ENCODE measurements at places on chromosomes 6 and 20.

- DNase-seq = no peak
Observed at GRCh38 chr20:21615617-21616080, 89.8 kb upstream of the PAX1 start.

- no peak for DNase-seq
Observed at GRCh38 chr20:54023406-54023805, 47.0 kb downstream of the BCAS1 start.

DNA sequence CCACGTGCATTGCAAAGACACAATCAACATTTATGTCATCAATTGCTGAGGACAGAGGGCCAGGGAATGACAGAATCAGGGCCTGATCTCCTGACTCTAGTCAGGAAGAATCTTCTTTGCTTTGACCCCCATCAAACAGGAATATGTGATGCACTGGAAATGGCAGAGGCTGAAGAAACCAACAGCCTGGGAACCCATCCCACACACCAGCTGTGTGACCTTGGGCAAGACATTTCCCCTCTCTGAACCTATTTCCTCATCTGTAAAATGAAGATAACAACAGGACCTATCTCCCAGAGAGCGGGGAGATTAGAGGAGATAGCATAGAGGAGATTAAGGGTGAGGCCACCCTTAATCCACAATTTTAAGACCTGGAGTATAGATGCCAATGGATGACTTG is 1.5 kb downstream of the HNF4A start:
- DNase-seq = no peak

GRCh38 chr20:48198929-48199451 is 413.7 kb upstream of the SULF2 start:
- DNase-seq = no peak

DNA sequence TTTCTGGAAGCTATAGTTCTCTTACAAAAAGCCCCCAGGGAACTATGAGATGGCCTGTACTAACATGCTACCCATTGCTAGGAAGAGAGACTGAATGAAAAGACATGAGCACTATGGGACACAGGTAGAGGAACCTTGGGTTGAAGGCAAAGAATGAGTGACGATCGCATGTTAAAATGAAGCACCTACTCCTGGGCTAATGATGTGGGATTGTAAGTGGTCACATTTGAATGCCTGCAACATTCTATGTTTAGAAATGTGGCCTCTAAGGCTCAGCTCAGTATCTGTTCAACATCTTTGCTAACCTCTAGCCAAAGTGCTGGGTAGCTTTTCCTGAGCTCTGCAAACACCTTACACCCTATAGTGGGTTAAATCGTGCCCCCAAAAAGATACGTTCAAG is 5.2 kb upstream of the ZC3H12D start:
- DNase-seq = no peak

DNA sequence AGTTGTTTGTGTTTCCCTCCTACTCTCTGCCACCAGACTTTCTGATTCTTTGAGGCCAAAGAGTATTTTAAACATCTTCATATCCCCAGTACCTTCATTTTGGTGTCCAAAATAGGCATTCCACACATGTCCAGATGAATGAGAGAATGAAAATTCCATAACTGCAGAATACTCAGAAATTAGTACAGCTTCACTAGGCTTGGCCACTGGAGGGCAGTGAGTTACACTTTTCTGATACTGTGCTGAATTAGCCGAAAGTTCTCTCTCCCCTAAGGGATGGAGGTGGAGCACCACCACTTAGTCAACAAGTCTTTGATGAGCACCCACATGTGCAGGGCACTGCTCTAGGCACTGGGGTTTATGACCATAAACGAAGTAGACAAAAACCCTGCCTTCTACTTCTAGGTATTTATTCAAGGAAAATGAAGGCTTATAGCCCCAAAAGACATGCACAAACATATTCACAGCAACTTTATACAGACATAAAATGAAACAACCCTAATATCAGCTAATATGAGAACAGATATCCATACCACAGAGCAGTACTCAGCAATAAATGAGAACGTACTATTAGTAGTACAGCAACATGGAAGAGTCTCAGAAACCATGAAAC is 46.1 kb upstream of the TMEM217 start:
- no peak for DNase-seq

GRCh38 chr6:135260612-135261011 is 79.5 kb downstream of the MYB start:
- no peak for DNase-seq

DNA sequence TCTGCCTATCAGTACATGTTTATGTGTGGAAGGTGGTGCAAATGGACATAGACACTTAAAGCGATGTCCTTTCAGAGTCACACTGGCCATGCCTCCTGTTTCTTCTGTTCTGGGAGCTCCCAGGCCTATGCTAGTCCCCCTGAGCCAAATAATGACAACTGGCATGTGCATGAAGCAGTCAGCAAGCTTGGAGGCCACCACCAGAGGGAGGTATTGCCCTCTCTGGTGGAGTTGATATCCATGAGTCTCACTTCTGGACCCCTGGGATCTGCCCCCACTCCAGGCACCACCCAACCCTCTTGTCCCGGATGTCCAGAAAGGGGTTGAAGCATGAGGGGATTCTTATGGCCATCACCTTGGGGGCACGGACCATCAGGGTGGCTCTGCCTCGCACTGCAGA is 172.2 kb downstream of the AIG1 start:
- no peak for DNase-seq

DNA sequence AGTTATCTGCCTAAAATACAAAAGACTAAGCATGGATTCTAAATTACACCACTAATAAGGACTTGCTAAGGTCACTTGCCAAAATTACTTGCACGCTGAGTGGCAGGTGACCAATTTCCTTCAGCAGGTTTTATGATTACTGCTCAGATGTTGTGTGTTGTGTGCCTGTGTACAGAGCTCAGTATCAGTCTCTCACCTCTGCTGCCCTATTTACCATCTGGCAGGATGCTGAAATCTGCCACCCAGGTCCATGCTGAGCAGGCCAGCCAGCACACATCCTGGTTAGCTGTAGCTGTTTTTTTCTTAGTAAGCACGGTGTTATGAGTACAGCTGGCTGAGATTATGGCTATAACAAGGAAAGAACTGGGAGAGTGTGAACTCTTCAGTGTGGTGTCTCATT is 34.0 kb downstream of the ELOVL4 start:
- no peak for DNase-seq

- DNase-seq = no peak
Observed at GRCh38 chr20:50107086-50107660, 5.8 kb downstream of the UBE2V1 start.

GRCh38 chr6:26158581-26159356 is 71.5 kb downstream of the HFE start:
- DNase-seq = peak; percentile 56

- DNase-seq = no peak
Observed at GRCh38 chr6:152218887-152219286, 411.4 kb downstream of the ESR1 start.

DNA sequence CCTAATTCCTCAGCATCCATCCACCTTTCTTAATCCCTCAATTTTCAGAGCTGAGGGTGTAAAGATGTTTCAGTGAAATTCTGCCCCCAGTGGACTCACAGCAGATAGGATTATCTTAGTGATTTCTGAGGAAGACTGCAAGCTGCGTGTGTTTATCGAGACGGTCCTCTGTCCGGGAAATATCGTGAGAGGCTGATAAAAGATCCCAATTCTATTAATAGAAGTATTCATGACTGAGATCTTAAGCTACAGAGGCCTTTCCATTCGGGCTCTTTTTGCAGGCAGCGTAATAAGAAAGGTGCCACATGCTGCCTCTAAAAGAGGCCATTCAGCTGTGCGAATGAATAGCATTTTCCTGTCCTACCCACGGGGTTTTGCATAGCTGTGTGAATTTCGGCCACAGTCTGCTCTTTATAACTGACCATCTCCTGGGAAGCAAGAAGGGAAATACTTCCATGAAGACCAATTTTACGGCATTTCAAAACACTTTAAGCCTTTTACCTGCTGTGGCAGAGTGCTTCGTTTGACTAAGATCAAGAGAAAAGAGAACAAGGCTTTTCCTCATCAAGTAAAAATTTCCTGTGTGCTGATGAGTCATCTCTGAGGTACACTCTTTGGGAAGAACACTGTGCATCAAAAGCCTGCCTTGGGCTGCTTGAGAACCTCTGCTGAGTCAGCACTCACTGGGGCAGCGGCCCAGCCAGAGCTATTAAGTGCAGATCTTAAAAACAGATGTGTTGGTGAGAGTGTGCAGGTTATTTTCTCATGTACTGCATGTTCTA is 208.8 kb downstream of the ARHGAP18 start:
- no peak for DNase-seq

GRCh38 chr6:165060720-165061119 is 248.7 kb downstream of the C6orf118 start:
- DNase-seq = no peak

- no peak for DNase-seq
Observed at GRCh38 chr6:79640146-79641111, 9.3 kb downstream of the SH3BGRL2 start.

- no peak for DNase-seq
Observed at GRCh38 chr6:7916959-7917358, 6.4 kb upstream of the TXNDC5 start.

GRCh38 chr6:1775441-1775840 is 165.7 kb downstream of the FOXC1 start:
- no peak for DNase-seq

DNA sequence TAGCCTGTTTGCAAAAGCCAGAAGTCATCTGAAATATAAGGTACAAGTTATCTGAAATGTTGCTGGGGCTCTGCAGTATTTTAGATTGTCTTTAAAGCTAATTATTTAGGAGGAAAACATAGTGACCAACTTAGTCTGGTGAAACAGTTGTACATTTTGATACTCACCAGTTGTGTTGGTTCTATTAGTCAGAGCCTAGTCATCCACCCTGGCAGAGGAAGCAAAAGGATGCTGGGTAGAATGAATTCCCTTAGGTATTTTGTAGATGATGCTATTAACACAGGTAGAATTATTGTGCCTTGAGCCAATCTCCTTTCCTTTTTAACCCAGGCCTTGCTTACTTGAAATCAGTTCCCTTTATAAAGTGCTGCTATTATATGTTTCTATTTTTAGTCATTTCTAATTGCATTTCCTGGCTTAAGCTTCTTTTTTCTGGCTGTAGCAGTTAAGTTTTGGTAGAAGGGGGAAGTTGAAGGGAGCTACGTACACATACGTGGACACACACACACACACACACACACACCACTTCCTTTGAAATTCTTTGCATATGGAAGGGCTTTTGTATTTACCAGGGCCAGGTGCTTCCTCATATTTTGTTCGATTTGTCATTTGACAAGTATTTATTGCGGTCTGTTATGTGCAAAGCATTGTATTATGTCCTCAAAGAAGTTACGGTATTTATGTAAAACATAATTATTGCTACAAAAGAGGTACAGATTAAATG is 82.4 kb downstream of the RTN4IP1 start:
- no peak for DNase-seq

- no peak for DNase-seq
Observed at GRCh38 chr6:139533171-139533570, 158.7 kb upstream of the CITED2 start.

GRCh38 chr6:36079601-36080000 is 50.7 kb upstream of the MAPK13 start:
- DNase-seq = no peak

DNA sequence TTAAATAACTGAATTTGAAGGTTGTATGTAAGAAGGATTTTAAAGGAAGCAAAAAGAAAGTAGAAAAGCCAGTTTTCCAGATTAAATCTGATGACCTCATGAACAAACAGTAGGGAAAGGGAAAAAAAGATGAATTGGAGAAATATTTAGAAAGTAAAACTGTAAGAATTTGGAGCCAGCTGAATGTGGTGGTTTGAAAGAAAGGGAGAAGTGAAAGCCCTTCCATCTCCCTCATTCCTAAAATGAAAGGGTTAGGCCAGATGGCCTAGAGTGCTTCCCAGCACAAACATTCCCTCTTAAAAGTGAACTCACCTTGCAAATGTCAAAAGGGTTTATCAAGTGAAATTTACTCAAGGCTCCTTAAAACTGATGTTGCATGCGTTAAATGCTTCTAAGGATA is 139.3 kb upstream of the COL21A1 start:
- DNase-seq = no peak

DNA sequence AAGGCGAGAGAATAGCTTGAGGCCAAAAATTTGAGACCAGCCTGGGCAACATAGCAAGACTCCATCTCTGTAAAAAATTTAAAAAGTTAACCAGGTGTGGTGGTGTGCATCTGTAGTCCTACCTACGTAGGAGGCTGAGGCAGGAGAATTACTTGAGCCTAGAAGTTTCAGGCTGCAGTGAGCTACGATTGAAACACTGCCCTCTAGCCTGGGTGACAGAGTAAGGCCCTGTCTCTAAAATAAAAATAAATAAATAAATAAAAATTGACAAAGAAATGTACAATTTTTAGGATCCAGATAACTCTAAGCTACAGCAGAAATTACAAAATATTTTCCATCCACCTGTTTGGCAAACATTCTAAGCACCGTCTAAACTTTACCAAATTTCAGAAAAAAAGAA is 941.0 kb upstream of the ADGRB3 start:
- no peak for DNase-seq

All from T-cell (primary cell).